Muscle of back (tissue), 13 donors: ENCODE measurements at places on chromosomes 16 and 17.

DNA sequence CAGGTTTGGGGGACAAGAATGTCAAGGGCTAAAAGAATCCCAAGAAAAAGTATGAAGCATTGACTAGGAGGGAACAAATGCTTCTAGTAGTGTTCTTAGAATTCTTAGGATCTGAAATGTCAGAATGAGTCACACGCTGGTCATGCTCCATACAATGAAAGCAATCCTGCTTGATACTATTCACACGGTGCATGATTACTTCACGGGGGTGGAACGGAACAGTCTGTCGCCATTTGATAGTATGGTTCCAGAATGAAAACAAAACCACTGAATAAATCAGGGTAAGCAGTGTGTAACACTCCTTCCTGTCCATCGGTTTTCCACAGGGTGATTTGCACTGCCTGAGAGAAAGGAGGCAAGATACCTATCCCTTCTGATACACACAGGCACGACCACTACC lies 22.9 kb upstream of the YWHAE start:
- DNase-seq: no peak

DNA sequence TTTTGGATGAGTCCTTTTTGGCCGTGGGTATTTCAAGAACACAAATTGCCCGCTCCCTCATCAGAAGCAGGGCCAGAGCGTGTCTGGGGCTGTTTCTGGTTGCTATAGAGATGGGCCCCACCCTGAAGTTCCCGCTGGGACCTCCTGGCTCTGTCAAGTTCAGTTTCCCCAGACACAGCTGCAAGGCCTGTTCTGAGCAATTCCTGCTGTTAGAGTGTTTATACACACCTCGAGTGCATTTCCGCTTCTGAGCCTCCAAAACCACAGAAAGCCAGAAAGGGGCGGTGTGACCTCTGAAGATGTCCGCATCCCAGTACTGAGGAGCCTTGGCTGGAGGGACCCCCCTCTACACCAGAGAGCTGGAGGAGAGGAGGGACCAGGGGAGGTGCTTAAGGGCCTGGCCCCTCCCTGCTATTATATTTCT lies 9.3 kb upstream of the WBP2 start:
- DNase-seq: peak; percentile 89

- DNase-seq: no peak
Measured at GRCh38 chr16:31149894-31150890, at the start of gene PRSS36. Gene PRSS36, minus strand, starts transcription at chr16:31150066. Its CDS starts 31 bp downstream, at chr16:31150035.

DNA sequence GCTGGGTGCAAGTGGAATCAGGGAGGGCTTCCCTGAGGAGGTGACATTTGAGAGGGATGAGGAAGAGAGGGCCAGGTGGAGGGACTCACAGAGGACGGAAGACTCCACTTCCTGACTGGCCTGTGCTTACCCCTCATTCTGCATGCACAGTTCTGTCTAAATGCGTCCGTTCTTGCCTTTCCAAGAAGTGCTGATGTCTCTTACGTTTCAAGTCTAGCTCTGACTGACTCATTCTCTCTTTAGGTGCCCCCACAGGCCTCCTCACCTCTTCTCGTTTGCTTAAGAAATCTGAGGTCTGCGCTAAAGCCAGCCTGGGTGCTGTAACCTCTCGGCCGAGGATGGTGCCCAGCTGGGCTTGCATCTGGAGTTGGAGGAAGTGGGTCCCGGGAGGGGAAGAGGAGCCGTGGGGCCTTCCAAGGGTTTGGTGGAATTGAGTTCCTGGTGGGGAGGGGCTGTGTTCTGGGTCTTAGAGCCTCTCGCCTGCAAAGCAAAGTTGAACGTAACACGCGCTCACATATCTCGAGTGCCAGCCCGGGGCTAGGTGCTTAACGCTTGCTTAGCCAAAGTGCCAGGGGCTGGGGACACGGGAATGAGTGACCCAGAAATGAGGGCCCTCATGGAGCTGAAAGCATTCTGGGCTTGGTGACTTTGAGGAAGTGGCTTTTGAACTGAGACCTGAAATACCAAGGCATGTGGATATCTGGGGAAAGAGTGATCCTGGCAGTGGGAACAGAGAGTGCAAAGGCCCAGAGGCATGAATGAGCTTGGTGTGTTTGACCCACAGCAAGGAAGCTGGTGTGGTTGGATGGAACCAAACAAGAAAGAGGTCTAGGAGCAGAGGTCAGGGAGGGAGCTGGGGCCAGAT lies 4.8 kb downstream of the IL4R start:
- no peak for DNase-seq

DNA sequence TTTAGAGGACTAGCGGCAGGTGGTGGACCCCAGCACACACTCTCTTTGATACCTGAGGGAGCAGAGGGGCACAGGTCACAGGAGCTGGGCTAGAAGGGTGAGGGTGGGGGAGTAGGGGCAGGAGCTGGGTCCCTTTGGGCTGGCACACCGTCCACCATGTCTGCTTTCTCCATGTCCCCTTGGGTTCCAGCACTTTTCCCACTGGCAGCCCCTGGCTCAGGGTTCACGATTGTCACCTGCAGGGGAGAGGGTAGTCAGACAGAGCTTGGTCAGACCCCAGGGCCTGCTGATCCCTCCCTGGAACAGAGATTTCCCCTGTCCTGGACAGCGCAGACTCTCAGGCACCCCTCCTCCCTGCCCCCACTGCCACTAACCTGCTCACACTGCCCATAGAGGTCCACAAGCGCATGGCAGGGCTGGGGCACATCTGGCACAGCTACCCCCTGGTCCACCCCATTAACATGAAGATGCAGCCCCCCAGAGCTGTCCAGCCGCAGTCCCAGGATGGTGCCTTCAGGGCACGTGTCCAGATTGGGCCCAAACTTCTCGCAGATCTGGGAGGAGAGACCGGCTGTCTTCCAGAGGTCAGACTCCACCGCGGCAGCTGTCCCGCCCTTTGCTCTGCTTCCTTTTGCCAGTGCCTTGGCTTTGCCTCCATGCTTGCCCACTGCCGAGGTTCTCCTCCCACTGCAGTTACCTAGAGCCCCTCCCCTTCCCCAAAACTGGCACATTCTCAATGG lies 3.1 kb upstream of the GPS2 start:
- DNase-seq: no peak

GRCh38 chr16:86026171-86026910 lies 127.4 kb downstream of the IRF8 start:
- DNase-seq: no peak

DNA sequence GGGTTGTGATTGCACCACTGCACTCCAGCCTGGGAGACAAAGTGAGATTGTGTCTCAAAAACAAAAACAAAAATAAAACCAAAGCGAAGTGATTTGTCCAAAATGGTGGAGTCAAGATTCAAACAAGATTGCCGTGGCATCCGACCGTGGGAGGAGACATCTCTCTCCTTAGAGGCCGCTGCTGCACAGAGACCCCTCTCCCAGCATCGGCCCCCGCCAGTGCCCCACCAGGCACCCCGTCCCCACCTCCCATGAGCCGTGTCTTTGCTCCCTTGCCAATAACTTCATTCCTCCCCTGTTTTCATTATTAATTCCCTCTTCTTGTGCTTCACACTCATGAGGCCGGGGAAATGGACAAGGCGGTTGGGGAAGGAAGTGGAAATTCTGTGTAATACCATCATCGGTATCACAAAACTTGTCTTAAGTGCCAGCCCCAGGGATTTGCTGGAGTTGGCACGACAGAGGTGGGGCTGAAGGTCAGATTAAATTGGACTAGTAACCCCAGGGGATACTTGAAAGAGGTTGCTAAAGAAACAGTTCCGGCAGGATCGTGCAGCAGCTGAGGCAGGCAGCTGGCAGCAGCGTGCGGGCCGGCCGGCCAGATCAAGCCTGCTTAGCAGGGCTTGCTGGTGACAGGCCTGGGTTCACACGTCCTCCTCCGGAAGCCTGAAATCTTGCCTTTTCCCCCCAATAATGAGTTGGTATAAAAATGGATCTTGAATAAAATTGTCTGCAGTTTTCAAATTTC lies 66.8 kb downstream of the RTN4RL1 start:
- no peak for DNase-seq

- DNase-seq: no peak
Measured at GRCh38 chr17:48181653-48182052, 74.1 kb downstream of the SNX11 start.

GRCh38 chr17:15261258-15261801 lies 3.8 kb downstream of the PMP22 start:
- DNase-seq: peak; percentile 83

- DNase-seq: no peak
Measured at GRCh38 chr16:23353440-23353839, 51.3 kb downstream of the SCNN1B start.

- DNase-seq: no peak
Measured at GRCh38 chr16:49658531-49658930, 197.4 kb downstream of the ZNF423 start.

DNA sequence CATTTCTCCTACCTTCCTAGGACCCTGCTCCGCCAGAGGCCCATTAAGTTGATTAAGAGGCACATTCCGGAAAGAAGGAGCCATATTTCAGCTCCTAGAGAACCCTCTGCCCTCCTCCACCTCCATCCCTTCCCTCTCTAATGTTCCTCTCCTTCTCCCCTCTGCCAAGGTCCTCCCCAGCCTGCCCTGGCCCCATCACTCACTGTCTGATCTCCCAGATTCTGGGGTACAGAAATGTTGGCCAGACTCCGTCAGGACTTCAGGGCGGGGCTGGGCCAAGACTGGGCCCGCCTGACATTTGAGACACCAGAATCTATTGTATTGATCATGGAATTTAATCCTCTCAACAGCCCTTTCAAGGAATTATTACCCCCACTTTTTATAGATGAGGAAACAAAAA lies 136.1 kb downstream of the TMEM132E start:
- no peak for DNase-seq

DNA sequence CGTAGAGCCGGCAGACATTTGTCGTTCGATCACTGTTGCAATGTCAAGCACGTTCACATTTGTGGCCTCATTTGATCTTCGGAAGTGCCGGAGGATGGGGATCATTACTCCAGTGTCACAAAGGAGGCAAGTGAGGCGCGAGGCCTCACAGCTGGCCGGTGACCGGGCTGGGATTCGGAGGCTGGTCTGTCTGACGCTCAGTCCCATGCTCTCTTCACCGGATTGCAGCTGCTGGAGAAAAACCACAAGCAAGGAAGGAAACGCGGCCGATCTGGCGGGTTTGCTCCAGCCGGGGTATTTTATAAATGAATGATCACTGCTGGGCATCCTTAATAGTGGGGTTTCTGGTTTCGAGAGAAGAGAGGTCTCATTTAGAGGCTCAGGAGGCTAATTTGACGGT lies 127.8 kb downstream of the OR1D5 start:
- DNase-seq: no peak

DNA sequence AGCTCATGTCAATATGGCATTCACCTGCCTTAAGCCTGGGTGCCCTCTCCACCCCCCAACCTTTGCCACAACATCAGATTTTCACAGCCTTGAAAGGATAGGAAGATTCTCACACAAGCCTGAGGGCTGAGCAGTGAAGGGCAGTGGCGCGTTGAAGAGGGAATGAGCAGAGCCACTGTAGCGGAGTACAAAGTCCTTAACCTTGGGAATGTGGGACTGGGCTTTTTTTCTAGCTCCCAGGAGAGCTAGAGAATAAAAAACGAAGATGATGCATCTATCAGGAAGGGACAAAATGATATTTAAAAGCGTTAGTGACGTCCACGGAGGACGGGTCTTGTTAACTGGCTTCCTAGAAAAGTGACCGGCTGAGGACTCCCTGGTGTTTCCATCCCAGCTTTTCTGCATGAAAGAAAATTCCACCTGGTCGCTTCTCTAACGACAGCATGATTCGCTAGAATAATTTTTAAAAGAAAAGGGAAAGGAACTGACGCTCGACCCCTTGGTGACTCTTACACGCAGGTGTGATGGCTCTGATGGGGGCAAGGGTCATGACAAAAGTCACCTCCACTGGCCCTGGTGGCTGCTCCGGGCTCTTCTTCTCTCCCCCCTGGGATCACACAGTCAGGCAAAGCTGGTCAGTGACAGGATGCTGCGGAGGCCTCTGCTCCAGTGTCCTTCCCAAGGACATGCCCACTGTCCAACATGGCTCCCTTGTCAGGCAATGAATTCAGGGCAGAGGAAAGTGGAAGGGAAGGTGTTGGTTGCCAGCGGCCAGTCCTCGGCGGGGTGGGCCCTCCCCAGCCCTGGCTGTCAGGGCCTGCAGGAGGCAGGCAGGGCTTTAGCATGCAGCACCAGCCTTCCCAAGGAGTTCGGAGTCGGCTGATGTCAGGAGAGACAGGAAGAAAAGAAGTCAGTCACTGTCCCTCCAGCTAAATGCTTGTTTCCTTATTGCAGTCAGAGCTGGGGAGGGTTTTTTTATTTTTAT lies 58.4 kb upstream of the IRX3 start:
- DNase-seq: no peak

DNA sequence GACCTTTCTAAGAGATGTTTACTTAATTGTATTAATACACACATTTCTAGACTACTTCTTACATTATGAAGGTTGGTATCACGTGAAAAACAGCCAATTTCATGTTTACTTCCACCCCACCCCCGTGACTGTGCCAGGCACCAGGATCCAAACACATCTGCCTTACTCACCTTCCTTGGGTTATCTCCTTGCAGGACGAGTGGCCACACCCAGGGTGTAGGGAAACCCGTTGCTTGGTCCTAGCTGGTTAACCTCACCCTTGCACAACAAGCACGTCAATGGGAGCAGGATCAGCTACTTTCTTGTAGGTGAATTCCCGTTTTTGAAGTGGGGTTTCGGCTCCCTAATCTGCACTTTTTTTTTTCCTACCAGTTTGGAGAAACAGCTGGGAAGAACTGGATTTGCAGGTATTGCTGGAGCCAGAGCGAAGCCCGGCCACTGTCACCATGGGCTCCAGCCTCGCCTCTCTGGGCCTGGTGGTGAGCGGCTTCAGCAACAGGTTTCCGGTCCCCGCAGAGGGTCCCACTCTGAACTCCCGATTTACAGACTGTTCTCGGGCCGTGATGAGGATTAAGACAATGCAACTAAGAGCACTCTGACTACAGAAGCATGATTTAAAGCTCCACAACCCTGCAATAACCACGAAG lies 2.1 kb upstream of the UBB start:
- DNase-seq: no peak

- DNase-seq: no peak
Measured at GRCh38 chr17:78558989-78559388, 18.2 kb downstream of the DNAH17 start.

- DNase-seq: no peak
Measured at GRCh38 chr17:57984261-57984890, 3.7 kb downstream of the VEZF1 start.

- DNase-seq: no peak
Measured at GRCh38 chr17:61335845-61336655, 63.6 kb upstream of the TBX2 start.

DNA sequence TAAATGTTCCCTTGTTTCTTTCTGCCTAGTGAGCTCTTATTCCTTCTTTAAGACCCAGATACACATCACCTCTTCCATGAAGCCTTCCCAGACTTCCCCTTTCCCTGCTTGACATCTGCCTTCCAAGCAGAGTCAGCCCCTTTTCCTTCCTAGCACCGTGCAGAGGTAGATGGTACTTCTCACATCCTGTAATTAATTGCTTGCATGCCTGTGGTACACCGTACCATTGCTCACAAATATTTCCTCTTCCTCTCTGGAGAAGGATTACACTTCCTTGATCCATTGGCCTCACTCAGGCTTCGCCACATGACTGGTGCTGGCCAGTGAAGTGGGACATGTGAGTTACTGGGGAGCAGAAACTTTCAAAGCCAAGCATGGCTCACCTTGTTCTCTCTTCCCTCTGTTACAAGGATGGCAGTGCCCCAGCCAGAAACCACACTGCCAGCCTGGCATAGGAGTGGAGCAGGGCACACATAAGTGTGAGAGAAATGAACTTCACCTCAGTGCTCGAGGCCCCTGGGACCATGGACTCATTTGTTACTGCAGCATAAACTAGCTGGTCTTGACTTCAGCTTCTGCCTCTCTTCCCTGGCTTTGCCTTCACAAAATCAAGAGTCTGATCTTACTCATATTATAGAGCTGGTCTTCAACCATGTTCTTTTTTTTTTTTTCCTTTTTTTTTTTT lies 44.0 kb downstream of the SOST start:
- no peak for DNase-seq
